Activated CD4-positive, alpha-beta T cell treated with anti-CD3 and anti-CD28 coated beads, Interleukin-2, Interleukin-6, amounts not matched to agents 100 ng/mL and 50 ng/mL, durations not matched to agents 16 hours and 8 hours (primary cell): ENCODE measurements at places on chromosomes 7 and 10.

DNA sequence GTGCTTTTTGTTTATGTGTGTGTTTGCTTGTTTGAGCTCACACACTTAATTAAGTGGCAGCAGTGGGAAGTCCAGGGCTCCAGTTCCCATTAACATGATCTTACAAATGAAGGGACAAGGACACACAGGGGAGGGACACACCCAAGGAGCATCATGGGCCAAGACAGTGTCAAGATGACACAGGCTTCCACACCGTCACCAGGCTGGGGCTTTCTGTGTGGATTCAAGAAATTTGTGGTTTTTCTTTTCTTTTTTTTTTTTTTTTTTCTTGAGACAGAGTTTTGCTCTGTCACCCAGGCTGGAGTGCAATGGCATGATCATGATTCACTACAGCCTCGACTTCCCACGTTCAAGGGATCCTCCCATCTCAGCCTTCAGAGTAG lies 173.6 kb downstream of the KIAA1217 start:
- peak; percentile 56 for DNase-seq

GRCh38 chr7:104185346-104185745 lies 22.5 kb downstream of the ORC5 start:
- DNase-seq: no peak

DNA sequence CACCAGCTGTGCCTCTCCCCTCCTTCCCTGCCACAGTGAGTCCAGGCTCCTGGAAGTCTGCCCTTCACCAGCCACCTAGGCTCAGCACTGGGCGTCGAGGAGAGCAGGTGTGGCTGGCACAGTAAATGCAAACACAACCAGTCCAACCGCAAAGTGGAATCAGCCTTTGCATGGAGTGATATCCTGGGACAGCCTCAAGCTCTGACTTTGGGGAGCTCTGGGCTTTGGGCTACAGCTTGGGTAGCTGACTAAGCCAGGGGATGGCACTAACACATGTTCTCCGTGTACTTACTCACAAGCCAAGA lies 312.4 kb downstream of the KCNMA1 start:
- no peak for DNase-seq

GRCh38 chr7:107170051-107170915 lies 1.5 kb downstream of the HBP1 start:
- no peak for DNase-seq

GRCh38 chr7:141463986-141464385 lies 87.2 kb upstream of the AGK start:
- no peak for DNase-seq
